HepG2 (cell line): ENCODE measurements at places on chromosomes 3 and 15. TPM values are rescaled to one million over a fixed set of nuclear protein-coding genes. Genes with fewer than 3 reads are reported as not detected.
A peak's percentile ranks its signal among the peaks of the same experiment; 100 is the strongest.

DNA sequence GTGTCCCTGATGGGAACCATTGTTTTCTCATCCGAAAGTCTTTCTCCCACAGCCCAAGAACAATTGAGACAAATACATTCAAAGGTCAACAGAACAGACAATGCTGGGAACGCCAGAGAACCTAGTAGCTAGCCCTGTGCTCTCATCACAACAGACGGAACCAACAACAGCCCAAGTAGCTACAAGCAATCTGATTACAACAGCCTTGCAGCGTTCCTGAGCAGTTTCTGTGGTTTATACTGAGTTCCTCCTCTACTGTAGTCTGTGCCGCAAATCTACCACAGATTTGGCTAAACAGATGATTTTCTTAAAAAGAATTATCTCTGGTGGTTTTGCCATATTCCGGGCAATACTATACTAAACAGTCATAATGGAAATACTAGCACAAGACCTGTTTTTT lies 435.6 kb downstream of the MECOM start:
- DNase-seq = no peak

AGBL1 gene
- total RNA-seq = not detected in 2 replicates

NLGN1 gene
- not detected in 2 replicates for total RNA-seq

GRCh38 chr3:111762537-111762936 lies 96.5 kb upstream of the PHLDB2 start:
- no peak for DNase-seq

- no peak for DNase-seq
Measured at GRCh38 chr3:126057936-126058335, 26.0 kb downstream of the SLC41A3 start.

DNA sequence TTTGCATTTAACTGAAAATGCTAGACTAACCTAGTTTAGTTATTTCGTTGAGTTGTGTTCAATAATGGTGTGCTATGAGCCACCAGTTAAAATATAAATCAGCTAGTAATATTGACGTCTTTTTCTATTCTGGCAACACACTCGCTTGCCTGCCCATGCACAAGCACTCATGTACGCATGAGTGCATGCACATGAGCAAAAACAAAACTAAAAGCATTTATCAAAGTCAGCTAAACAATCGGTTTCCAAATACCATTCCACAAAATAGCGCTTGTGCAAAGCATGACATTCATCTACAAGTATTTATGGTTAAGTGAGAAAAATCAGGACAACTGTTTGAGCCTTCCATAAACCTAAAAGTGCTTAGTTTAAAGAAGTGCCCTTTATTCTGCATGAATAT lies 13.1 kb upstream of the SAMMSON start:
- DNase-seq = no peak

DNA sequence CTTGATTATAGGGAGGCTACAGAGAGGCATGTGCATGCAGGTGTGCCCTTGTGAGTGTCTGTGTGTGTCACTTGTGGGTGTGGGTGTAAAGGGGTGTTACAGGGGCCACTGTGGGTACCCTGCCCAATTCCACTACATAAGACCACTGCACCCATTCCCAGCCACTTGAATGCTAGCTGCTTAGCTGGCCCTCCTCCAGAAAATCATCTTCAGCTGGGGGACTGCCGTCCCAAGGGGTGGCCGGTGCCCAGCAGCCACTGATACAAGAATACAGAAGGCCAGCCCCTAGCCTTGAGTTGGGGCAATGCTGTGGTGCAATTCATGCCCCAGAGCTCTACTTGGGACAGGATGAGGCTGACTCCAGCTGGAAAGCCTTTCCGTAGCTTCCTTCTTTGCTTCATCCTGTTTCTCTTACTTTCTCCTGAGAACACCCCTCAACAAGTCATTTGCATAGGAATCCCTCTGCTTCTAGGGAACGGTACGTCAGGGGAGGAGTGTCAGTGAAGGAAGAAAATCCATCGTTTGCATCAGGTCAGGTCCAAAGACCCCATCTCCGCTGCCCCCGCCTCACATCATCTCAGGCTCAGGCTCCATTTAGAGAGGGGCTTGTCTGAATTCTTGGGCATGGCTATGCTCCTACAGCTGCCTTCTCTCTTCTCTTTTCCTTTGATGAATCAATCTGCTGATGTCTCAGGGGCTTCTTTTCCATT lies 72.0 kb downstream of the SCN5A start:
- DNase-seq = no peak

CCNDBP1 gene
- total RNA-seq = 24.8 and 33.1 TPM in 2 replicates

GRCh38 chr15:67741308-67741707 lies 84.0 kb upstream of the SKOR1 start:
- DNase-seq = no peak

GOLGA6L10 gene
- 0.87 and 1.5 TPM in 2 replicates for total RNA-seq

GRCh38 chr3:119219069-119219468 lies 21.6 kb downstream of the B4GALT4 start:
- DNase-seq = no peak

TTLL13 gene
- total RNA-seq = 0.29 TPM in 1 of 2 replicates, not detected in the other

- no peak for DNase-seq
Measured at GRCh38 chr15:83999396-84000135, 236.0 kb upstream of the GOLGA6L4 start.

DNA sequence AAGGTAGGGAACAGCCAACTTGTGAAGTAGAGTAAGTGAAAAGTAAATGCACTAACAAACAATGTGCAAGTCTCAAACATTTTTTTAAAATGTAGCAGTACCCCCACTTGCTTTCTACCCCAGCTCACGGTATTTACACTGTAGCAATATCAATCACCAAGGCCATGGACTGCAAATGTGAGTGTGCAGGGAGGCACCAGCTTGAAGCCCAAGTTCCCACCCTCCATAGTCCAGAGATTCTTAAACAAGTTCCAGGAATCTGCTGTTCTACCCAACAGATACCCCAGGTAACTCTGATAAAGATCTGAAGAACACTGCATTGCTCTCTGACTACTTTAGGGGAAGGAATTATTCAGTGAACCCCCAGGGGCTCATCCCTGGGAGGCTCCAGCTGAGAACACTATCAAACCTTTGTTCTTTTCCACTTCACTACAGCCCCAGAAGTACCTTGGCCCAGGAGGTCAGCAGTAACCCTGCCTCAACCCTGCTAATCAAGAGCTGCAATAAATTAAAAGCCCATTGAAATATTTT lies 86.1 kb downstream of the FOXP1 start:
- DNase-seq = peak; percentile 31

DNA sequence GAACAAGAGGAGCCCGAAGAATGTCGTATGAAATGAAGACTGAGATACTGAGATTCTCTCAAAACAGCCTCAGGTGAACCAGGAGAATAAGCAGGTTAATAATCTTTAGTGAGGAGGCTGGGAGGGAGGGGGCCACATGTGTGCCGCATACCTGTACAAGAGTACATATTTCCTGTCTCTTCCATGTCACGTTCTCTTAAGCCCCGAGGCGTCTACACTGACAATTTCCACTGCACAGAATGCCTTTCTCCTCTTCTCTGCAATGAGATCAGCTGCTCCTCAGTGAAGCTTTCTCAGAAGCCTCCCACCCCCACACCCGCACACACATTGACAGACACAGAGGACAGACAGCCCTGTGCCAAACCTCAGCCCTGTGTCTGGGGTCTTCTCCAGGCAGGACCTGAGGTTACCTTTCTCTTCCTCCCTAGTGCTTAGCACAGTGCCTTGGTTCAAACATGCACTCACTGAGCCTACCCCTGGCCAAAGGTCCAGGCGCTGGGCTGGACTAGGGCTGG lies 55.4 kb downstream of the PDZRN3 start:
- DNase-seq = no peak

DNA sequence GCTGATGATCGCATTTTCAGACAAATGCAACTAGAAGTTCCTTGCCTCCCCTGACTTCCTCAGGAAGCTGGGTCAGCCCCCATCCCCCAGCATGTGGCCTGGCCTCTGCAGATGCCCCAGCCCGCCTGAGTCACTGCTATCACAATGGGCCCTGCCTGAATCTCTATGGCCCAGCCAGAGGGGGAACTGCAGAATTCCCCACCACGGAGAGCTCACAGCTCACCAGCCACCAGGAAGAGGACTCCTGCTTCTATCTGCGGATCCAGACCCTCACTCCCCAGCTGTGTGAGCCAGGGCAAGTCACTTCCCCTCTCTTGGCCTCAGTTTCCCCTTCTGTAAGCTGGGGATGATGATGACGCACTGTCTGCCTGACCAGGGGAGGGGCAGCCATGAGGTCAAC lies 6.9 kb downstream of the PLXND1 start:
- no peak for DNase-seq

- no peak for DNase-seq
Measured at GRCh38 chr15:99878835-99879234, 145.6 kb upstream of the LYSMD4 start.

SCN5A gene
- total RNA-seq = not detected in 2 replicates

CADM2 gene
- not detected in 2 replicates for total RNA-seq

DAZL gene
- not detected in 2 replicates for total RNA-seq

- DNase-seq = no peak
Measured at GRCh38 chr3:20924646-20925385, 738.8 kb upstream of the SGO1 start.

ERC2 gene
- total RNA-seq = 0.22 and 0.28 TPM in 2 replicates

RBSN gene
- 11.8 and 14.7 TPM in 2 replicates for total RNA-seq

TM4SF4 gene
- total RNA-seq = 0.77 and 0.95 TPM in 2 replicates

TMCO5A gene
- not detected in 2 replicates for total RNA-seq

GRCh38 chr3:143151004-143151731 lies 31.6 kb downstream of the CHST2 start:
- DNase-seq = no peak

CDHR4 gene
- not detected in 2 replicates for total RNA-seq

GOLGA8G gene
- total RNA-seq = not detected in 2 replicates

CELF6 gene
- total RNA-seq = 0.10 and 0.49 TPM in 2 replicates

DNA sequence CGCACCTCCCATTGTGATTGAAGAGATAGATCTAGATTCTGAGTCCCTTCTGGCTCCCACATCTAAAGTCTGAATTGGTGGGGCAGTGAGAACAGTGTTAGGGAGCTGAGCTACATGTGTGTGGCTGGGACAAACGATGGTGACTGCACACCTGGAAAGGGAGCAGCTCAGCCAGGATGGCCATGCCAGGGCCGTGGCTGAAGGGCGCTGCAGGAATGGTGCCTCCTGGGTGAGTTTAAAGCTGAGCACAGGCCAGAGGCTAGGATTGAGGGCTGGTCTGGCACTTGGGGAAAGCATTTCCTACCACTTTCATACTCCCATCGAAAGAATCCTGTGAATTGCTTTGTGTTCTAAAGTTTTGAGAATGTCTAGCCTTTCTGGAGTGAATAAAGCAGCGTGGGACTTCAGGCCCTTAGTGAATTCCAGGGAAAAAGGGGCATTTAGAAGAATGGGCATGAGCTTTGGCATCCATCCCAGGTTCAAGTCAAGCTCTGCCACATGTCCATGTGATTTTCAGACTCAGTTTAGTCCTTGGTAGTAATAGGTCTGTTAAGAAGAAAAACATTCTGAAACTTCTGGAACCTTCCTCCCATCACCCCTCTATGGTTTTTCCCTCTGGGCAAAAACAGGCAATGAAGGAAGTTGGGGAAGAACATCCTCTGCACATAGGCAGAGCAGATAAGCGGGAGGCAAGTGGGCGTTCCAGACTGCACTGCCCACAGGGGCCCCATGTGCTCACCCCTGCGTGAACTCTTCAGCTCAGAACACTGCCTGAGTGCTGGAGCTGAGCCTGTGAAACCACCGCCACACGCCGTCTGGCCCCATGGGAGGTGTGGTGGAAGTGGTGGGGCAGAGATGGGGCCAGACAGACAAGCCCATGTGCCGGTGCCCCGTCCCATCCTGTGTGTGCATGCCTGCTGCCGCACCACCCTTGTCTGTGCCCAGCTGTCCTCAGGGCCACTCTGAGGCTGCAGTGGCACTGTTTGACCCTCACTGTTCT lies 12.9 kb upstream of the CPNE9 start:
- DNase-seq = no peak

DNA sequence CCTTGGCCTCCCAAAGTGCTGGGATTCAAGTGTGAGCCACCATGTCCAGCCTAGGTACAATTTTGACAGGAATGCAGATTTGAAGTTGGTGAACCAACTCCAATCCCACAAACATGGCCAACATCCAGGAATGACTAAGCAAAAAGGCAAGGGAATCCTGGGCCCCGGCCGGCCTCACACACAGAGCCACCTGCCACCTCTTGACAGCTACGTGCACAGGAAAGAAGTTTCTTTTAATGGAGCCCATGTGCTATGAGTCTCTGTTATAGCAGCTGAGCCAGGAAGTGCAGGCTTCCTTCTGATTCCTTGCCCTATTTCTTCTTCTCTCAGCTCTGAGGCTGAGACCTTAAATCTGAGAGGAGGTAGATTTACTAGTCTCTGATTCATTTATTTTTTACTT lies 8.8 kb downstream of the TMEM40 start:
- DNase-seq = peak; percentile 31

GRCh38 chr3:21750080-21750696 lies 822 bp downstream of the ZNF385D start:
- no peak for DNase-seq

SNTN gene
- total RNA-seq = not detected in 2 replicates

DNA sequence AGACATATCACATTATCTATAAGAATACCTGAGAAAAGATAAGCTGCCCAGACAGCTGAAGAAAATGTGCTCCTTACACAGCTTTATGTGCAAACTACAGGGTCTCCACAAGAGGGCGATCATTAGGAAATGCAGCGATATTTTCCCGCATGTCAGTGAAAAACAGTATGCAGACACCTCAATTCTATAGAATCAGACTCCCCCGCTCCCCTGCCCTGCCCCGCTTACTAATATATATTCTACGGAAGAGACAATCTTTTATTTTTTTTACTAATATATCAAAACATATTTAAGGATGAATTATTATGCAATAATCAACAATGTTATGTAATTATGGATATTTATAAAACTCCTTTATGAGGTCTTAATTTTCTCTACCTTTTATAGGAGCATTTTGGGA lies 681.3 kb downstream of the ROBO1 start:
- peak; percentile 53 for DNase-seq

SPATA12 gene
- total RNA-seq = 0.09 TPM in 1 of 2 replicates, not detected in the other

GRCh38 chr3:44228900-44229299 lies 12.8 kb upstream of the TOPAZ1 start:
- DNase-seq = no peak

GRCh38 chr15:24772686-24773373 lies 97.3 kb downstream of the NPAP1 start:
- peak; percentile 67 for DNase-seq

EPHB3 gene
- total RNA-seq = not detected in 2 replicates
